ENCODE measurements at places on chromosomes 2 and 18.
A peak's percentile ranks its signal among the peaks of the same experiment; 100 is the strongest.

- no peak for DNase-seq
These were observed 214.0 kb downstream of the SS18 start for GRCh38 chr18:25876330-25876948.

DNA sequence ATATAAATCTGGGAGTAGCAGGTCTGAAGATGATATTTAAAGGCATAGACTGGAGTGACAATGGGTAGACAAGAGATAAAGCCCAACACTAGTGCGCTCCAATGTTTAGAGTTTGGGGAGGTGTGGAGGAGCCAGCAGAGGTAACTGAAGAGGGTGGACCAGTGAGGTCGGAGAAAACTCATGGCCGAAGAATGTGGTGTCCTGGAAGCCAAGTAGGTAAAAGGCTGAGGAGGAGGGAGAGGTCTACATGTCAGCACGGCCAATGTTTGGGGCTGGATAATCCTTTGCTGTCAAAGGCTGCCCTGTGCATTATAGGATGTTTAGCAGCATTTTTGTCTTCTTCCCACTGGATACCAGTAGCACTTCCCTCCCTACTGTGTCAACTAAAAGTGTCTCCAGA is 78.8 kb upstream of the KCNE4 start:
- peak; percentile 73 for DNase-seq

DNA sequence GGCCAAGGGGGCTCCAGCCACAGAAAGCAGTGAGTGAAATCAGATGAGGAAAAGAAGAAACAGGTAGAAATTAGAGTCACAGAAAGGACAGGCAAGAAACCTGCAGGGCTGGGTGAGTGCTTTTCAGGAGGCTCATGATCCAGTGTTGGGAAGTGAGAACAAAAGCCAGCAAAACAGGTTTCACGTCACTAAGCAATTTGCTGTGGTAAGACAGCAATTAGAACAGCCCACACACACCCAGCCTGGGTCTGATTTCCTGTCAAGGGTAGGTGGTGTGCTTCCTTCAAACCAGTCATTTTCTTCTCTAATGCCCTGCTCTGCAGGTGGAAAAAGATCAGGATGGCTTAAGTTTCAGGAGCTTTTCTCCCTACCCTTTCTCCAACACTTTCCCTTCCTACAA is 52.9 kb upstream of the XDH start:
- DNase-seq: peak; percentile 88

- no peak for DNase-seq
These were observed 788 bp downstream of the USP14 start for GRCh38 chr18:159037-159652.

- no peak for DNase-seq
These were observed 988 bp upstream of the KCNE4 start for GRCh38 chr2:223050900-223051504.

DNA sequence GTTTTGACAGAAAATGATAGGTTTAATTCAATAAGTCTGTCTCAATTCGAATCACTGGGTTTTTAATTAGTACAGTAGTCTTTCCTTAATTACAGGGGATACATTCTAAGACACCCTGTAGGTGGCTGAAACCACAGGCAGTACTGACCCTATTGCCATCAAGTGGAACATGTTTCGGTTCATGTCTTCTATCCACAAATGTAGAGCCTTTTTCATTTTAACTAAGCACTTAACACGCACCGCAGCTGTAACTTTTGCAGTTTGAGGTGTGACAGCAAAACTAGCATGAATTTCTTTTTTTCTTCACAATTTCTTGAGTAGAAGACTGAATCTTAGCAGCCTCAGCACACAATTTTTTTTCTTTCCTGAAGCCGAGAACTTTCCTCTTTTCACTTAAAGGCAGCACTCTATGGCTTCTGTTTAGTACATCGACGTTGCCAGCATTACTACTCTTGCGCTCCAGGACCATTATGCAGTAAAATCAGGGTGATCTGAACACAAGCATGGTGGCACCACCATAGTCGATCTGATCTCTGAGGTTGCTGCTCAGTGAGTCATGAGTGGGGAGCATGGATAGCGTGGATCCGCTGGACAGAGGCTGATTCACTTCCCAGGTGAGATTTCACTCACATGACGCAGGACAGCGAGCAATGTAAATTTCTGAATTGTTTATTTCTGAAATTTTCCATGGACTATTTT is 805.1 kb downstream of the RNF144A start:
- no peak for DNase-seq

DNA sequence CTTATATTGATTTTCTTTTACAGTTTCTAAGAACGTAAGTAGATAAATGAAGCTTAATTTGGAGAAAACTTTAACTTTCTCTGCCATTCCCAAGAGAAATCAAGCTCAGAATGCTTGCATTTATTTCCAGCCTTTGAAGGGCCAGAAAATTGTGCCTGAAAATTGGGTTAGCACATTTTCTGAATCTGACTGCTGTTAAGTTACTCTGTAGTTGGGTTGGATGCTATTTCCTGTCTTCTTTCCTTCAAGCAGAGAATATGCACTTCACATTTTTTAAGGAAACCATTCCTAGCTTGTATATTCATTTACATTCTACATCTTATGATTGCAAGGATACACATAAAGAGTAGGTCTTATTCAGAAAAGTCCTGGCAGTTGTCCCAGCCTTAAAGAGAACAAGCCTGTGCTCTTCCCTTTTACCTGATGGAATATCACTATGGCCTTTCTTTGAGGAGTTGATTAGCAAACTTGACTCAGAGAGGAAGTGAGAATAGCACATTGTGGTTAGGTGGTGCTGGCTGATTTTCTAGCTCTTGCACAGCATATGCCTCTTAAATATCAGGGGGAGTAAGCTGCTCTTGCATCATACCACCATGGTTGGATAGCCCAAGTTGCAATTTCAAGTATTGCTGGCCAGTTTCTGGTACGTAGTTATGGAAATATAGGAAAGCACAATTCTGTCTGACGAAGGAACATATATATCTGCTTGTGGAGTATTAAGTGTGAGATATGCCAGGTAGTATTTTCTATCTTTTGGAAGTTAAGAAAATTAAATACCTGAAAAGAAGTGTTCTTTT is 133.7 kb downstream of the COMMD1 start:
- DNase-seq: no peak

DNA sequence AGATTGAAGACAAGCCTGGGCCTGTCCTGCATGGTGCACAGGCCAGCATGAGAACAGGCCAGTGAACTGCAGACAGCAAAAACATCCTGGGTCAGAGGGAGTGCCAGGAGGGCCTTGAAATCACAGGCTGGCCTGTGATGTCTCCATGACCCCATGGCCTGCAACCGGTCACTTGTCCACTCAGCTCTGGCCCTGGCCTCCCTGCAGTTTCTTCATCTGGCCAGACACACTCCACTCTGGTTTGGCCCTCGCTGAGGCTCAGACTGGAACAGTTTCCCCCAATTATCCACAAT is 12.6 kb downstream of the CYRIA start:
- peak; percentile 12 for DNase-seq

- no peak for DNase-seq
These were observed 53.2 kb downstream of the ICA1L start for GRCh38 chr2:202818321-202818720.

- no peak for DNase-seq
These were observed 10.7 kb upstream of the ADCY3 start for GRCh38 chr2:24930768-24931167.

DNA sequence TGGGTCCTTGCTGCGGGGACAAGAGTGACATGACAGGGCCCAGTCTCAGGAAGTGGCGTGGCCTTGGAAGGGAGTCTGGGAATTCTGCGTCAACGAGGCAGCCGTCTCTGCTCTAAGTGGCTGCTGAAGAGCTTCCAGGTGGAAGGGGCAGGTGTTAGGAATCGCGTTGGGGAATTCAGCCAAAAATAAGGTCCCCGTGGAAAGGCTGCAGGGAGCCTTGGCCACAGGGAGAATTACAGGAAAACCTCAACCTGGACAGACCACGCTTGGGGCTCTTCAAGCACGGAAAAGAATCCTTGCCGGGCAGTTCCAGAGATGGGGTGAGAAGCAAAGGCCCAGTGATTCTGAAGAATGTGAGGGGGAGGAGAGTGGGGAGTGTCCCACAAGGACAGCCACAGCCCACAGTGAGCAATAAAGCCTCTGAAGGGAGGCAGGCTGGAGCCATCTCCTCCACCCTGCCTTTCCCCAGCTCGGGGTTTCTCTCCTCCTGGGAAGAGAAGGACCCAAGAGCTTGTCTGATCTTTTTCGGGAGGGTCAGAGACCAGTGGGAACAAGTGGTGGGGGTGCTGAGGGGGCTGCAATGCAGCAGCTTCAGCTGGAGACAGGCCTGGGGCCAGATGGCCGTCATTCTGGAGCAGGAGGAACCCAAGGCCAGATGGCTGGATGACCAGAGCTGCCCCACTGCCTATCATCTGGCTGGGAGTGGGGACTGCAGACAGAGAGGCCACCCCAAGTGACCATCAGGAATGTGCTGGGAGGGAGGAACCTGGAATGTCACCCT is 106.4 kb upstream of the SMAD2 start:
- no peak for DNase-seq

DNA sequence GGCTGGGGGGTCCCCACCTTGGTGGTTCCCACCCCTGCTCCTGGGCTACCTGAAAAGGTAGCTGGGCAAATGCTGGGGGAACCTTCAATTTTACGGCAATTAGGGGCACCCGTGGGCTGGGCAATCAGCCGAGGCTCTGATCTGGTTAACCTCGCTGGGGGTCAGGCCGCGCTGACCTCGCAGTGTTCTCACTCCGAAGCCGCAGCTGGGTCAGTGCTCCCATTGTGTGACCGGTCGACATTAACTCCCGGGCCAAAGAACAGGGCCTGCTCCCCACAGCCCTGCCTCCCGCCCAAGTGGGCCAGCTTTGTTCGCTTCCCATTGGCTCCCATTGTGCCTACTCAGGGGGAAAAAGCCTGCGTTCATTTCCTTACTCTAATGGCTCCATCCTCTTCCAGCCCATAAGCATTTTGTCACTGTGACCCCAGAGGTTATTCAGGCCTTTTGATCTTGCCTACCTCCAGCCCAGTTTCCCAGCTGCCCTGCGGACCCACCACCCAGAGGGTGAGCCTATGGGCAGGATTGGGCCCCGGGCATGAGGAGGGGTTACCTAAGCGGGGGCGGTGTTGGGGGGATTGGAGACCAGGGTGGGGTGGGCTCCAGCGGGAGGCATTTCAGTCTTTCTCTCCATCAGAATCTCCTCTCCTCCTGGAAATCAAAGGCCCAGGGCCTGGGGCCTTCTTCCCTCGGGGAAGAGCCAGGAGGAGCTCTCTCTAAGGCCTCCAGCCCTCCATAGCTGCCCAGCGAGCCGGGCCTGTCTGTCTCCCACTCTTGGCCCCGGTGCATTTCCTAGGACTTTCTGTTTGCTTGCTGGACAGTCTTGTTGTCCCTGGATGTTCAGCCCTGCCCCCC is 90.1 kb downstream of the MYCN start:
- no peak for DNase-seq

DNA sequence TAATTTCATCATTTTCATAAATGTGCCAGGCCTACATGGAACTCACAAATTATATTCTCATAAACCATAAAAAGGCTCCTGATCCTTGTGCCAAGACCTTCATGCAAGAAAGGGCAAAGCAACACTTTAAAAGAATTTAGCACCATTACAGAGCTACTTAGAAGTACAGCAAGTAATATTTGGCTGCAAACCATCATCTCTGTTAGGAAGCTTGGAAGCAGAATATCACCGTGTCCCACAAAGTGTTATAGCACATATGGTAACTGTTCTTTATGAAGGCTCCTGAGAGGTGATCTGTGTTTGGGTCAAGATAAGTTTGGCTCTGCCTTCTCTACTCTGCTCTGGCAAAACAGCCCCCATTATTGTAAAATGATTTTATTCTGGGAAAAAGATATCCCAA is 59.7 kb upstream of the KCNJ3 start:
- DNase-seq: no peak

DNA sequence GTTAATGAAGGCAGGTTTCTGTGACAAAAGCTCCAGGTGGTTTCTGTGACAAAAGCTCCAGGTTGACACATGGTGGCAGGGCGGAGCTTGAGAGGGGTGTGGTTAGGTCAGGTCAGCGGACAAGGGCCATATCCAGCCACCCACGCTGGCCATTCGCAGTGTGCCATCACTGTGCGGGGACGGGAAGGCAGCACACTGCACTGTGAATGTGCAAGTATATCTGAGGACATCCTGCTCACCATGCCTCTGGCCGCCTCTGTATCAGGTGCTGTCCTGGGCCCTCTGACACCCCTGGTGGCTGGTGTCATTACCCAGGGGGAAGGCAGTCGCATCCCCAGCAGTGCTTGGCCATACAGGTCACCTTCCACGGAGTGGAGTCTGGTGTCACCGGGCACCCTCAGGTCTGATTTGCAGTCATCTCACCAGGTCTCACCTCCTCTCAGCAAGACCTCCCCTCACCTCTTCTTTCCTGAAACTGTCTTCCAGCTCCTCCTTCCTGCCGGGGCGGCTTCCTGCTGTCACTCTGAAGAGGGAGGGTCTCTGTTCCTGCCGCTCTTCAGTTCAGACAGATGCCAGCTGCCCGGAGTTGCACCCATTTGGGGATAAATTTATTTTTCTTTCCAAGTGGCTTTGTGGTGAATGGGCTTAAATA is 34.9 kb downstream of the CTIF start:
- DNase-seq: no peak

GRCh38 chr2:173762221-173762620 is 203.0 kb downstream of the SP3 start:
- no peak for DNase-seq

DNA sequence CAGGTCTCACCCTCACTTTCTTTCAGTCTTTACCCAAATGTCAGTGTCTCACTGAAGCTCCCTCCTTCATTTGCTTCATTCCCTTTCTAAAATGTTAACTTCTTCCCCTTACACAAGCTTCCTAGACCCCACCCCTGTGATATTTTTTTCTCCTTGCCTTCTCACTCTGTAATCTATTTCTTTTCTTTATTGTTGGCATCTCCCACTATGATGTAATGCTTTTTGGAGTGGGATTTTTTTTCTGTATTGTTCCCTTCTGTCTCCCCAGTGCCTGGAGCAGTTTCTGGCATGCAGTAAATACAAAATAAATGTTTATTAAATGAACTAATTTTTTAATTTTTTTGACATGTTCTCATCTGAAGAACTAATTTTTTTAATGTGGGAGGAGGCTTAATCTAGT is 55.9 kb upstream of the MAP3K20 start:
- DNase-seq: no peak

GRCh38 chr2:50783111-50783510 is 248.8 kb downstream of the NRXN1 start:
- DNase-seq: no peak

DNA sequence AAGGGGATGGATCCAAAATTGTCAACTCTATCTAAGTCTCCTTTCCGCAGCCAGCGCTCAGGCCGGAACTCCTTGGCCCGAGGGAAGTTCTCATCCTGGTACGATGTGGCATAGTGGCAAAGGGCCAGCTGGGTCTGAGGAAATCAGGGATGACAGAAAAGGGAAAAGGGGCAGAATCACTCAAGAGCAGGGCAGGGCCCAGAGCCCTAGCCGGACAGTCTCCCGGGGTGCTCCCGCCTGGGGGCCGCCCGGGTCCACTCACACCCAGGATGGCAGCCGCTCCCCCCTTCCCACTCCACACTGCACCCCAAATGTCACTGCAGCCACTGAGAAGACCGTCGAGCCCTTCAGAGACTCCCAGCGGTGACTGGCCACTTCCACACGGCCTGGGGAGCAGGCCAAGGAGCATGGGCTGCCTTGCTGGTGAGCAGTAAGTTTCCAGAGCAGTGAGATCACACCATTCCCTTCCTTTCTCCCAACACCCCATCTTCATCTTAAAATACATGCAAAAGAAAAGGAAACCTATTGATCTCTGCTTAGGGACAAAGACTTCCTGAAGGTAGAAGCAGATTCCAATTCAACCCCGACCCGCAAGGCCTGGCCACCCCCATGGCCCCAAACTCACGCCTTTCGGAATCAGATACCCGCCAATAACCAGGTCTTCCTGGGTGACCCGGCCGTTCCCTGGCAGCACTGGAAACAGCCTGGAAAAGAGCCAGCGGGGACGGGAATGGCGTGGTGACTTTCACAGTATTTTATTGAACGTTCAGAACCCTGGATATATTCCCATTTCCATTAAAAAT is 26.7 kb downstream of the CYP27C1 start:
- DNase-seq: no peak

All from PC-9 (cell line).